Activated CD4-positive, alpha-beta T cell treated with anti-CD3 and anti-CD28 coated beads, Interleukin-10, Interleukin-2, amounts not matched to agents 100 ng/mL and 50 ng/mL, durations not matched to agents 16 hours and 8 hours (primary cell): ENCODE measurements at places on chromosomes 4 and X.

- no peak for DNase-seq
These were observed 2.8 kb downstream of the EREG start for GRCh38 chr4:74367656-74368290.

GRCh38 chr4:41507291-41507947 is 30.5 kb upstream of the LIMCH1 start:
- DNase-seq = no peak

GRCh38 chr4:72312032-72312650 is 256.9 kb downstream of the ADAMTS3 start:
- DNase-seq = no peak

DNA sequence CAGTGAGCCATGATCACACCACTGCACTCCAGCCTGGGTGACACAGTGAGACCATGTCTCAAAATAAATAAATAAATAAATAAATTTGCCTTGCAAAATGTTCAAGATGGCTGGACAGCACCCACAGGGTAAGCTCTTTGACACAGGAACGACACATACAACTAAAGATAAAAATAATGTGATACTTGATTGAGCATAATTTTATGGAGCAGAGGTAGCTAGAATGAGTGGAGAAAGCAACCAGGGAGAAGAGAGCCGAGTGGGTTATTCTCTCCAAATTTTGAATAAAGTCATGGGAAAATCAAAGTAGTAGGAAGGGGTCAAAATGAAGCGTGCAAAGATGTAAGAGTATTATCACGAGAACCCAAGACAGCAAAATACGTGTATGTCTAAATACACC is 121.5 kb downstream of the IRF2 start:
- no peak for DNase-seq

GRCh38 chr4:37995981-37996775 is 36.0 kb downstream of the PTTG2 start:
- no peak for DNase-seq
